ENCODE measurements at places on chromosomes 5 and 9. TPM values are rescaled to one million over a fixed set of nuclear protein-coding genes. Genes with fewer than 3 reads are reported as not detected.

SPINK4 gene
- total RNA-seq, result not detected

PAPPA gene
- total RNA-seq, result not detected

PCDHA6 gene
- 46.3 TPM for total RNA-seq

HK3 gene
- total RNA-seq, result 0.31 TPM

SPOCK1 gene
- total RNA-seq, result 70.7 TPM

ADGRD2 gene
- total RNA-seq, result not detected

PURA gene
- total RNA-seq, result 20.3 TPM

TMEM174 gene
- total RNA-seq, result not detected

TLX3 gene
- not detected for total RNA-seq

RASEF gene
- 0.63 TPM for total RNA-seq

LHX2 gene
- 182 TPM for total RNA-seq

SH3PXD2B gene
- total RNA-seq, result 22.8 TPM

NTRK2 gene
- 203 TPM for total RNA-seq

RGS7BP gene
- 26.0 TPM for total RNA-seq

PDLIM4 gene
- total RNA-seq, result 4.4 TPM

MPDZ gene
- total RNA-seq, result 70.4 TPM

GLRA1 gene
- total RNA-seq, result not detected

PCDHGA12 gene
- total RNA-seq, result 26.9 TPM

ACTBL2 gene
- not detected for total RNA-seq

PIP5KL1 gene
- total RNA-seq, result 3.4 TPM

C7 gene
- total RNA-seq, result 0.94 TPM

GABRA6 gene
- not detected for total RNA-seq

TEK gene
- total RNA-seq, result 7.2 TPM

Measured in parietal lobe (tissue), 2 donors.